Thoracic aorta (tissue), 2 donors: ENCODE measurements at places on chromosomes 16 and 17. TPM values are rescaled to one million over a fixed set of nuclear protein-coding genes. Genes with fewer than 3 reads are reported as not detected.

Gene KRTAP17-1
- not detected for total RNA-seq

Gene TNK1
- total RNA-seq, result 4.7 TPM

Gene CSH2
- total RNA-seq, result not detected

Gene ITGB3
- 68.1 TPM for total RNA-seq

Gene C1QTNF8
- total RNA-seq, result 4.3 TPM

Gene SPAG5
- total RNA-seq, result 1.6 TPM

Gene RND2
- 2.4 TPM for total RNA-seq

Gene EPX
- not detected for total RNA-seq

Gene KRTAP9-6
- total RNA-seq, result not detected

Gene ITGA2B
- total RNA-seq, result 0.28 TPM

Gene PLEKHH3
- total RNA-seq, result 54.8 TPM

Gene HSD17B2
- total RNA-seq, result not detected

Gene KREMEN2
- total RNA-seq, result not detected

Gene HSD11B2
- total RNA-seq, result not detected
